ENCODE measurements at places on chromosomes 16 and 17. TPM values are rescaled to one million over a fixed set of nuclear protein-coding genes. Genes with fewer than 3 reads are reported as not detected.

GRCh38 chr17:50659179-50659578 lies 24.5 kb downstream of the ABCC3 start:
- no peak for DNase-seq

- DNase-seq: no peak
Observed at GRCh38 chr17:44608727-44609435, 47.4 kb upstream of the MEIOC start.

The CPHXL2 gene
- not detected for total RNA-seq

- no peak for DNase-seq
Observed at GRCh38 chr16:88793251-88793954, 8.4 kb upstream of the PIEZO1 start.

DNA sequence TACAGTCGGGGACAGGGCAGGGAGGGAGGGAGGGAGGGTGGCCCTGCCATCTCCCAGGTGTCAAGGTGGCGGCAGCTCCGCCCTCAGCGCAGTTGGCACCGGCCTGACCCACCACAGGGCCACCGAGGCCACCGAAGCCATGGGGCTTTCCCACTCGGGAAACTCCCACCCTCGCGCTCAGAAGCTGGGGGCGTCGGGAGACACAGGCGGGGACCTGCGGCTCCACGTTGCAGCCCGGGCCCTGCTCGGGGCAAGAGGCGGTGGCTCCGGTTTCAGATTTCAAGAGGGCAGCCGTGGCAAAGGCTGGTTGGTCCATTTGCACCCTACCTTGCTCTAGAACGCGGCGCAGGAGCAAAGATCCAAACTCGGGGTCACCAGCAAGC lies 544 bp downstream of the CYB561 start:
- DNase-seq: peak; percentile 55

- DNase-seq: no peak
Observed at GRCh38 chr16:55057866-55058265, 127.2 kb downstream of the IRX5 start.

DNA sequence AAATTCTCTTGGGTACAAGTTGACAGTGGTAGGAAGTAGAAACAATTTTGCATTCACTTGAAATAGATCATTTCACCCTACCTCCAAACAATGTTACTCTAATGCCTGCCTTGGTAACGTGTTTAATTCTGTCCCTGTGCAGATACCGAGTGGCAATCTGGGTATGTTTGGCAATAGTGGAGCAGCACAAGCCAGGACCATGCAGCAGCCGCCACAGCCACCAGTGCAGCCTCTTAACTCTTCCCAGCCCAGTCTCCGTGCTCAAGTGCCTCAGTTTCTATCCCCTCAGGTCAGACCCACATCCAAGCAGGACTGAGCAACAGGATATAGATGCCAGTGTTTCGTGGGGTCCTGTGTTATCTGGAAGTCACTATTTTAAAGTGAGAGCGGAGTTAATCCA lies 49.3 kb downstream of the TMC6 start:
- no peak for DNase-seq

DNA sequence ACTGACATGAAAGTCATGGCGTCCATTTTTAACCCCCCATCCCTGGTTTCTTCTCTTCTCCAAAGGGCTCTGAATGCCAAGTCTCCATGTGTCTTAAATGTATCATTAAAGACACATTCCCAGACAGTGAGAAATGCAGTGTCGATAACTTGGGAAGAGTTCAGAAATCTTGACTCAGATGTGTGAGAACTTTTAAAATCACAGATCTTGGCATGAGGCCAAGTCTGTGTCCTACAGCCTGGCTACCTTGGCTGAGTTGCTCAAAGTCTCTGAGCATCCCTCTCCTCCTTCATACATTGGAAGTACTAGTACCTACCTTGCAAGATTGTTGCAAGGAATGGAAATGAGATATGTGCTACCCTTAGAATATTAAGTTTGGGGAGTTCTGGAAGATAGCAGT lies 1046.5 kb upstream of the RBFOX1 start:
- no peak for DNase-seq

GRCh38 chr17:73924909-73925186 lies 278.6 kb upstream of the RPL38 start:
- DNase-seq: no peak

The USH1G gene
- total RNA-seq: not detected

GRCh38 chr16:28166394-28167208 lies 45.2 kb downstream of the XPO6 start:
- DNase-seq: no peak

DNA sequence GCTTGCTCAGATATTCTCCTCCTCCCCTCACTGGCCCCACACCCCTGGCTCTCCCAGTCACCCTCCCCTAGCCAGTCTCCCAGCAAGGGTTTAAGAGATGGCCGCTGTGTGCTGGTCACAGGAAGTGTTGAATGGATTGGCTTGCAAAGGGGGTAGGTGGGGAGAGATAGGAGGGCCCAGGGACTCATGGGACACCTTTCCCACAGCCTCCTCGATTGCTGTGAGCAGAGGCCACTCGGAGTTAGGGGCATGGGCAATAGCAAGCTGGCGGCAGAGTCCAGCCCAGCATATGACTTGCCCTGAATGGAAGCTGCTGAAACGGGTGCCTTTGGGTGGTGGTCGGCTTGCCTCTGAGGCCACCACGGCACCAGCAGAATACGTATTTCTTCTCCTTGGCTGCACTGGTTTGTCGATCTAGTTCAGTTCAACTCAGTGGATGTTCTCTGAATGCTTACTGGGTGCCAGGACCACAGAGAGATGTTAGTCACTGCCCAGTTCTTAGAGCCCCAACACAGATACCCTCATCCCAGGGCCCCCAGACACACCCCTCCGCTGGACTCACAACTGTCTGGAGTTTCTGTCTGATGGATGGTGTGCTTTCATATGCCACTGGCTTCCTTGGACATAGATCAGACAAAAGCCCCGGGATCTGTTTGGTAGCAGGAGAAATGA lies 6.0 kb downstream of the WFIKKN2 start:
- DNase-seq: no peak

Data from CD4-positive, CD25-positive, alpha-beta regulatory T cell (primary cell).